ENCODE measurements at places on chromosomes 2 and 18.

- no peak for DNase-seq
These were observed 1.5 kb downstream of the KANSL3 start for GRCh38 chr2:96636551-96637171.

DNA sequence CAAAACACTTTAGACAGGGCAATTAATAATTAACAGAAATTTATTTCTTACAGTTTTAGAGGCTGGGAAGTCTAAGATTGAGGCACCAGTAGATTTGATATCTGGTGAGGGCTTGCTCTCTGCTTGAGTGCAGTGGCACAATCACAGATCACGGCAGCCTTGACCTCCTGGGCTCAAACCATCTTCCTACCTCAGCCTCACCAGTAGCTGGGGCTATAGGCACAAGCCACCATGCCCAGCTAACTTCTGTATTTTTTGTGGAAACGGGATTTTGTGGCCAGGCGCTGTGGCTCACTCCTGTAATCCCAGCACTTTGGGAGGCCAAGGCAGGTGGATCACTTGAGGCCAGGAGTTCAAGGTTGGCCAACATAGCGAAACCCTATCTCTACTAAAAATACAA lies 29.0 kb upstream of the ACVR1 start:
- no peak for DNase-seq

- DNase-seq, result no peak
These were observed 16.3 kb downstream of the PFN4 start for GRCh38 chr2:24106786-24107185.

DNA sequence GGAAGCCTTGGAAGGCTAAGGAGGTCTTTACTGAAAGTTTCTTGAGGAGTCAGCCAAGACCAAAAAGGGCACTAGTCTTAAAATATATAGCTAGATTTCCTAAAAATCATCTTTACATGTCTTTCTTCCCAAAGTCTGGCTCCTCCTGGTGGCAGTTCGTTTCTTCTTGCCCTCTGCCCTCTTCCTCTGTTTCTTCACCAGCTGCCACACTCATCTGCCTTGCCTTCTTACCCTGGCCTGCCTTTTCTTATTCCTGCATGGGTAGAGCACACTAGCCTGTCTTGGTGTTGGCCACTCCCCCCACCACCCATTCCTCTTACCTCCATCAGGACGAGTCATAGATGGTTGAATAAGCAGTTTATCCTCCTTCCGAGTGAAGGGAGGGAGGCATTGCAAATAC lies 129.8 kb downstream of the RAPGEF4 start:
- no peak for DNase-seq

GRCh38 chr2:199814101-199814816 lies 36.7 kb downstream of the FTCDNL1 start:
- no peak for DNase-seq

GRCh38 chr2:144996225-144996795 lies 476.4 kb upstream of the ZEB2 start:
- DNase-seq, result no peak

DNA sequence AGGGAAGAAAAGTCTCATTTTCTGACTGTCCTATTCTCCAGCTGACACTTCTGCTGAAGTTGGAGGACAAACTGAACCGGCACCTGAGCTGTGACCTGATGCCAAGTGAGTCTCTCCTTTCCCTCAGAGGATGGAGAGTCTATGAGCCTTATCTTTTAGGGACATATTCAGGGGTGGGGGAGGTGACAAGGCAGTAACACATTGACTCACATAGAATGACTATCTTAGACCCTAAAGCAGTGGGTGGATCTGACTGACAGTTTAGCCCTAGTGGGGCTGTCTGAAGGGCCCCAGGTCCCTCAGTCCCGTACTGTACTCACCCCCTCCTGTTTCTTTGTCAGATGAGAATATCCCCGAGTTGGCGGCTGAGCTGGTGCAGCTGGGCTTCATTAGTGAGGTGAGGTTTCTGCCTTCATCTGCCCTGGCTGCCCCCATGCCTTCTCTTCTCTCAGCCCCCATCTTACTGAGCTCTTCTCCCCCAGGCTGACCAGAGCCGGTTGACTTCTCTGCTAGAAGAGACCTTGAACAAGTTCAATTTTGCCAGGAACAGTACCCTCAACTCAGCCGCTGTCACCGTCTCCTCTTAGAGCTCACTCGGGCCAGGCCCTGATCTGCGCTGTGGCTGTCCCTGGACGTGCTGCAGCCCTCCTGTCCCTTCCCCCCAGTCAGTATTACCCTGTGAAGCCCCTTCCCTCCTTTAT lies 805 bp upstream of the KRTCAP3 start:
- DNase-seq, result no peak

DNA sequence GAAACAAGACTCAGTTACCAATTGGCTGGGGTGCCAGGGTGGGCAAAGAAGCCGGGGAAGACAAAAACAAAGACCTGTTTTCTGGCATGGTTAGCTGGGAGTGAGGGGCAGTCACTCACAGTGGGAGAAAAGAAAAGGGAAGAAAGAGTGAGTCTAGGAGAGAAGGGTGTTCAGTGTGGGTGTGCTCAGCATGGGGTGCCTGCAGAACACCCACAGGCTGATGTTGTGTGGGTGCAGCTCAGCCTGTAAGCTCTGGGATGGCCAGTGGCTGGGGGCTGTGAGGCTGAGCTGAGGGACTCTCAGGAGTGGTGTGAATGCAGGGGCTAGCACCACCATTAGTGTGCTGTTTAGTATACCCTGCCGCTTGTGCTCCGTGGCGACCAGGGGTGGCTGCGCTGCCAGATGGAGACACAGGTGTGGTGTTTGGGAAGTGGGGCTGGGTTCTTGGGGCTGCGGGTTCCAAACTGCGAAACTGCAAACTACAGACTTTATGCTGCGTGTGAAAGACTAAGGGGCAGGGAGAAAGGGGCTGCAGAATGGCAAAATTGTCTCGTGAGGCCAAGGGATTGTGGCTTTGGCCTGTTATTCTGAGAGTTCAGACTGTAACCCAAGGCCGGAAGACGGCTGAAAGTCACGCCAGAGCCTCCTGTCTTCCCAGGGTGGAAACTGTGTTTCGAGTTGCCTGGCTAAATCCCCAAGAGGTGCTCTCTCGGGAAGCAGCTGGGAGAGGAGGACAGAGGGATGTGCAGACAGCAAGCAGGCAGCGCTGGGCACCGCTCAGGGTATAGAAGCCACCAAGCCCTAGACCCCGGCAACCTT lies 156.3 kb downstream of the TTC32 start:
- DNase-seq, result no peak

DNA sequence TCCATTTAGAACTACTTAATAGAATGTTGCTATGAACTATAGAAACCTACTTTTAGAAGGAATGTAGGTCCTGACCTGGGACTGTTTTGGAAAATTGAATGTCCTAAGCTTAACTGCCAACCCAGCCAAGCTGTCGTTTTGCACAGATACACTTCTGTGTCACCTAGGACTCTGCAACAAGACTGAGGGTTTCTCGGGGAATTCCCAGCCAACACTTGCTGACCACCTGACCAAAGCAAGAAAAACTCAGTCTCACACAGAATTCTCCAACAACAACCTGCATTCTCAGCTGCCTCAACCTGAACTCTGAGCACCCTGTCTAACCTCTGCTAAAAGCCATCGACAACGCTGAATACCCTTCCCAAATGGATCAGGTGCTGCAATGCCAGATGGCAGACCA lies 128.2 kb downstream of the SS18 start:
- no peak for DNase-seq

- DNase-seq, result no peak
These were observed 26.2 kb downstream of the UNC50 start for GRCh38 chr2:98634406-98635092.

- no peak for DNase-seq
These were observed 21.8 kb downstream of the TMSB10 start for GRCh38 chr2:84927275-84927627.

GRCh38 chr2:47654790-47655562 lies 128.0 kb upstream of the MSH6 start:
- no peak for DNase-seq

GRCh38 chr2:112480530-112481049 lies 1.4 kb upstream of the TTL start:
- DNase-seq, result no peak

- no peak for DNase-seq
These were observed 191.1 kb upstream of the ALKAL2 start for GRCh38 chr2:479031-479430.

GRCh38 chr2:143550500-143550899 lies 421.3 kb downstream of the ARHGAP15 start:
- DNase-seq, result no peak

GRCh38 chr2:33241581-33241980 lies 234.9 kb upstream of the RASGRP3 start:
- no peak for DNase-seq

DNA sequence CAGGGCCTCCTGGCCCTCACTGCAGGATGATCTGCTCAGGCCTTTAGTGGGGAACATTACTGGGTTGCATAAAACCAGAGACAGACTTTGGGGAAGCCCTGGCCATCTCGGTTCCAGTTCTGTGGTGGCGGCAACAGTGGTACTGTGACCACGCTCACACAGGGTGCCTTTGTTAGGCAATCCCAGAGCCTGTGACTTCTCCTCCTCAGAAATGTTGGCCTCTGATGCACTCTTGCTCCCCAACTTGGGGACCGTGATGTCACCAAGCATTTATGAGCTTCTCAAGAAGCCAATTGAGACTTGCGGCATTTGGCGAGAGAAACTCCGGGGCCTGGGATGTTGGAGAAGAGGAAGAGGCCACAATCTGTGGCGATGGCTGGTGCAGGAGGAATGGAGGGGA lies 80.9 kb upstream of the PKDCC start:
- no peak for DNase-seq
